Occipital lobe (tissue), 3 donors: ENCODE measurements at places on chromosomes 4 and X. TPM values are rescaled to one million over a fixed set of nuclear protein-coding genes. Genes with fewer than 3 reads are reported as not detected.

- DNase-seq: no peak
Observed at GRCh38 chrX:33379839-33380238, 168.5 kb upstream of the DMD start.

DNA sequence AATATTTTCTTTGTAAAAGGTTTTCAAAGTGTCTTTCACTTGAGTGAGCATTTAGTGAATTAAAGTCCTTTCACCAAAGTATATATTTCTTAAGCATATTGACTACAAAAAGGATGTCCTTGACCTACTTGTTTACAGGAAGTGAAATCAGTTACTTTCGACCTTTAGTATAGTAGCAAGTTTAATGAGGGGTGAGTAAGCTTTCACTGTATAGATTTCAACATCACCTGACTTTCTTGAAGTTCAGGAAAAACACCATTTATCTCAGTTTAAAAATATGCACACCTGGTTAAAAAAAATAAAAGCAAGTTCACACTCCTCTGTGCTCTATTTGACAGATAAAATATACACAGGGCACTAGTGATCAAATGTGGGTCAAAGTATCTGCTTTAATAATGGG is 88.1 kb downstream of the CCSER1 start:
- DNase-seq: no peak

EPHA5 gene
- total RNA-seq: 198 TPM

FAAH2 gene
- 1.2 TPM for total RNA-seq

FGFBP1 gene
- total RNA-seq: not detected

GRCh38 chr4:146308951-146309350 is 94.6 kb downstream of the REELD1 start:
- DNase-seq: no peak

DNA sequence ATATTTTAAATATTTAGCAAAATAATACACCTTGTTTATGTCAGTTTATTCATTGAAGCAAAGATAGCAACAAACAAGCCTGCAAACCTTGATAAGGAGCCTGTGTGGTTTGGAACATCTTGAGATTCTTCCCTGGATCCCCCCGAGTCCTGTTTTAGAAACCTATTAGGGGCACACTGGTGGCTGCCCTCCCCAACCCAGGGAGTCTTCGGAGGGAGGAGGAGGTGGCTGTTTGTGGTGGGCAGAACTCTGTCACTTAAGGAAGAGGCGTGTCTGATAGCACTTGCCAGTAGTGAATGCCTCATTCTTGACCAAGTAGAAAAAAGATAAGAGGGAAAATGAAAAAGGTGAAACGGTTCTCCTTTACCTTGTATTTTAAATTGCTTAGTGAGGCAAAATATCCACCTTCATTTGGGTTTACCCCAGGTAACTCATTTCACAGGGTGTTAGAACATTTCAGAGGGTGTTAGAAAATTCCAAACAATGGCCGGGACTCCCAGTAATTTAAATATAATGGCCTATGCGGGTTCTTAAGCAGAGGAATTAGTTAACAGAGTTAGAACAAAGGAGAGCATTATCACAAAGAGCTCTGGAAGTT is 10.4 kb downstream of the KIT start:
- DNase-seq: no peak

DNA sequence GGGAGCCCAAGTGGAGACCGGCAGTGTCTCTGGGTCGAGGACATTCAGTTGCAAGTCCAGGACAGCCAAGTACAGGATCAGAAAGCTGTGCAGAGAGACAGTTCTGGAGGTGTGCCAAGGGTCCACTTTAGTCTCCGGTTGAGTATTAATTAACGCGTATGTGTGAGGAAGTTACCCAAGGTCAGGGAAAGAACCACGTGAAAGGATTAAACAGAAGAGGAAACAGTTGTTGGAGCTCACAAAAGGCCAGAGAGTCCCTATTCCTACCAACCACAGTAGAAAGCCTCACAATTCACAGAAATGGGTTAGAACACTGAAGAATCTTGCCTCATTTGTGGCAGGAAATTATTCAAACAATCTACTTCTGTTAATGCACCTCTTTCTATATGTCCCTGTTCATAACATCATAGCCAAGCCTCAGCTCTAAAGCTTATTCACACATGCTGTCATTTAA is 17.9 kb upstream of the NSUN7 start:
- DNase-seq: no peak

DNA sequence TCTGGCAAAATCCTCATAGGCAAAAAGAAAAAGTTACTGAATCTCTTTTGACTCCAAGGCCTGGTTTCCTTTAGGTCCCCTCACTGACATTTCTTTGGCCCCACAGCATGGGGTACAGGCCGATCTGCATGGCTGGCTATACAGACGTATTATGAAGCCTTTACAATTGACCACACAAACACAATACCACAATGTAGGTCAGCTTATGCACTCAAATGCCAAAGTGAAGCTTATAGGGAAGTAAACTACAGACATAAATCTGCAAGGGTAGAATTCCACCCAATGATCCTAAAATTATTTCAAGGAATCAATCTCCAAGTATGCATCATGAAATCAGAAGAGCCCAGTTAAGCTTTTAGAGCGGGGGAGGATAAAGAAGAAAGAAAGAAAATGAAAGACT is 20.7 kb downstream of the STX18 start:
- no peak for DNase-seq

DNA sequence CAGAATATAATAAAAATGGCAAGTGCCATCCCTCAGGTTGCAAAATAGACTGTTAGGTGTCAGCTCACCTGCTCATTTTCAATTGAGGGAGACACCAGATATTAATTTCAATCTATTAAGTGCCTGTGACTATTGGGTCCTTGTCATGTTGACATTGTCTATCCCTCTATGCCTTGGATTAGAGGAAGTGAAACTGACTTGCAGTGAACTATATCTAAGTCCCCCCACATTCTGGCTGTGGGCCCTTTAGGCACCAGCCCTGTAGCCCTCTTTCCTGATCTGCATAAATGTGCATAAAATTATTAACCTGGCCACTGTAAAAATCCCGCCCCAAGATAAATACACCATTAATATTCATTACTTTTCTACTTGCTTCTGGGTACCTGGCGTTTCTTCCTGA is 293.0 kb upstream of the CLNK start:
- DNase-seq: no peak

- DNase-seq: no peak
Observed at GRCh38 chr4:183853548-183853940, 51.6 kb upstream of the STOX2 start.

TBC1D8B gene
- total RNA-seq: 0.78 TPM

DNA sequence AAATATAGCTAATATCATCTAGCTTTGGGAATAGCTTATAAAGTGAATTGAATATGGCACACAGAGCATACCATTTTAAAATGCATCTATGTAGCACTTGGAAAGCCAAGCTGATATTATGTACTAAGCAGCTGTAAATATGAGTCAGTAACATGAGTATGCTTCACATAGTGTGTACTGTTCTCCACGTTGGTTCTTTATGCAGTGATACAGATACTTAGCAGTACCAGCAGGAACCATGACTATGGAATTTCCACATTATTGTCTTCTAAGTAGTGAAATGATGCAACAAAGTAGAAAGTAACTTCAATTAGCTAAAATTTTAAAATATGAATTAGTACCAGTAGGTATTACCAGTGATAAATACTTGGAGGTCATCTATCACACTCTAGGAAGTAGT is 320.1 kb downstream of the BMPR1B start:
- DNase-seq: no peak

GRCh38 chrX:42098900-42099299 is 175.5 kb upstream of the CASK start:
- DNase-seq: no peak

DNA sequence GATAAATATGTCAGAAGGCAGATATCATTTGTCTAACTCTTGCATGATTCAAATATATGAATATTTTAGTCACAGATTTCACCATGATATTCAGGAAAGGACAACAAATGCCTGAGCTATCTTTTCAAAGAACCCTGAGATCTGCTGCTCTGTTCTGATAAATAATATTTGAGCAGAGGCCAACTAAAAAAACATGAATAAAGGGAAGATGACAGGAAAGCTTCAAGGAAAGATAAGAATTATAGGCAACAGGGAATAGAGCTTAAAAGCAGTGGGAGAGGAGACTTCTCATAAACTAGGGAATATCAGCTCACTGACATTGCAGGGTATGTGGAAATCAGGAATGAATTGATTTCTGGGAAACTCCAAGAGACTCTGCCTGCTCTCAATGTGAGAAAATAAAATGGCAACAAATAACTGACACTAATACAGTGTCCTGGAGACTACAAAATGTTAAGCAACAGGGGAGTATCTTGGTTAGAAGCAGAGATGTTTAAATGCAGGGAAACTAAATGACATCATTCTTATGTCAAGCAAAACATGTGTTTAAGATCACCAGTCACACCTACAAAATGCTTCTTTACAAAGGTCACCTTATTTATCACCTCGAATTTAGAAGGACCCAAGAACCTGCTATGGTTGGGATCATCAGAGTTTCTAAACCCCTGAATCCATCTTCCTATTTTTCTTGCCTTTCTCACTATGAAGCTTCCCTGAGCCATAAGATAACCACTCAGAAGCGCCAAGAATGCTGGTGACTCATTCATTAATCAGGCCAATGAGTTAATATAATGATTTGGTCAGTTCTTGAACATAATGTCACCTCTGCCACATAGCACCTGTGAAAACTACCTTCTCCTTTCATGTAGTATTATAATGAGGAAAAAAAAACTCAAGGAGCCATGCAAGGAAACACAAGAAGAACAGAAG is 78.1 kb downstream of the NDST3 start:
- no peak for DNase-seq

GRCh38 chr4:144627663-144628076 is 18.3 kb upstream of the HHIP start:
- no peak for DNase-seq

- DNase-seq: no peak
Observed at GRCh38 chr4:121788896-121789295, 12.2 kb upstream of the EXOSC9 start.

GRCh38 chr4:186644311-186644638 is 79.4 kb downstream of the FAT1 start:
- no peak for DNase-seq
